Choroid plexus epithelial cell (primary cell): ENCODE measurements at places on chromosomes 1 and 21.

DNA sequence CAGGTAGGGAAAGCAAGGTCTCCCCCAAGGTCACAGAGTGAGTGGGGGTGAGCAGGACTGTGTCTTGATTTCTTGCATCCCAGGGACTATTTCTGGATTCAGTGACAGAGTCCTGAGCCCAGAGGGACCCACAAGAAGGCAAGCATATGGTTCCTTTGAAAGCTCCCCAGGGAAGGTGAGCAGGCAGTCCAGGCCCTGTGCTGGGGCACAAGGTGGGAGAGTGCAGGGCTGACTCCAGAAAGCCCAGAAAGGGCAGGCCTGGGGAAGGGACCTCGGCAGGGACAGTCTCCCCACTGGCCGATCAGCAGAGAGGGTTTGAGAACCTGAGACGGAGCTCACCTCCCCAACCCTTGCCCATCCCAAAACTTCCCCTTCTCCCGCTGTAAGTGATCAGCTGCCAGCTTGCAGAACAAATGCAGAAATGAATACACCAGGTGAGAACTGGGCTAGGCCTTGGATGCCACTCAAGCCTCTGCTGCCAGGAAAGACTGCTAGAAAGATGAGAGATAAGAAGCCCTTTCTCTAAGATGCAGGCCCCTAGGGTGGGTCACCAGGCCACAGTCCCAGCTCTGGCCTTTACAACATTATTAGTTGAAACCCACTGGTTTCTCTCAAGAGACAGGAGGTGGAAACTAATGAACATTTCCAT, 121.0 kb downstream of the GLIS1 start:
- no peak for DNase-seq

GRCh38 chr1:65525266-65526048, 105.0 kb downstream of the LEPR start:
- DNase-seq, result no peak

DNA sequence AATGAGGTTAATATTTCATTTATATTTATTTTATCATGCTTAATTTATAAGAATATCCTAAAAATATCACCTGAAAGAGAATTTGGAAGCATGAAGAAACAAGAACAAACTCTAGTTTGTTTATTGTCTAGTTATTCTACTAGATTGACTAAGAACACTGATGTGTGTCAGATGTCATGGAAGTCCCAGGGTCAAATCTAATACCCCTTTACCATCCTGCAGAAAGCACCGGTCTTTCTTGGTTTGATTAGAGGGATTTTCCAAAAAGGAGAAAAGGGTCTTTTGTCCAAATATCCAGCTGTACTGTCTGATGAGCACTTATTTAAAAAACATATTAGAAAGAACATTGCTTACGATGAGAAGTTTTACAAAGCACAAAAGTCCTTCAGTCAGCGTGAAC, 20.7 kb upstream of the CR2 start:
- no peak for DNase-seq

- no peak for DNase-seq
These were observed 11.9 kb downstream of the PRXL2B start for GRCh38 chr1:2598329-2598931.

DNA sequence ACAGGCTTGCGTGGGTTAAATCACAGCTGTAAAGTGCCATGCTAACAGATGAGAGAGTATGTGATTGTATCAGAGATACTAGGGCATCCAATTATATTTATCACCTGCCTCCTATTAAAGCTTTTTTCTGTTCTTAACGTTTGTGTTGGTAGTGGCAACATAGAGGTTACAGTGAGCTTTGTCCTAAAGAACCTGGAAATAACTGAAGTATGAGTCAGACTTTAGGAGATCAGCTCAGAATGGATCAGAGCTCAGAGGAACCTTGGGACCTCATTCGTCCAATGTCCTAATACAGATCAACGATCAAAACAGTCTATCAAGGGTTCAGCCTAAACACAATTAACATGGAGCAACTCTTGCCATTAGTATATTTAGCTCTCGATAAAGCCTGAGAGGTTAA, 81.0 kb downstream of the RGS7 start:
- no peak for DNase-seq

DNA sequence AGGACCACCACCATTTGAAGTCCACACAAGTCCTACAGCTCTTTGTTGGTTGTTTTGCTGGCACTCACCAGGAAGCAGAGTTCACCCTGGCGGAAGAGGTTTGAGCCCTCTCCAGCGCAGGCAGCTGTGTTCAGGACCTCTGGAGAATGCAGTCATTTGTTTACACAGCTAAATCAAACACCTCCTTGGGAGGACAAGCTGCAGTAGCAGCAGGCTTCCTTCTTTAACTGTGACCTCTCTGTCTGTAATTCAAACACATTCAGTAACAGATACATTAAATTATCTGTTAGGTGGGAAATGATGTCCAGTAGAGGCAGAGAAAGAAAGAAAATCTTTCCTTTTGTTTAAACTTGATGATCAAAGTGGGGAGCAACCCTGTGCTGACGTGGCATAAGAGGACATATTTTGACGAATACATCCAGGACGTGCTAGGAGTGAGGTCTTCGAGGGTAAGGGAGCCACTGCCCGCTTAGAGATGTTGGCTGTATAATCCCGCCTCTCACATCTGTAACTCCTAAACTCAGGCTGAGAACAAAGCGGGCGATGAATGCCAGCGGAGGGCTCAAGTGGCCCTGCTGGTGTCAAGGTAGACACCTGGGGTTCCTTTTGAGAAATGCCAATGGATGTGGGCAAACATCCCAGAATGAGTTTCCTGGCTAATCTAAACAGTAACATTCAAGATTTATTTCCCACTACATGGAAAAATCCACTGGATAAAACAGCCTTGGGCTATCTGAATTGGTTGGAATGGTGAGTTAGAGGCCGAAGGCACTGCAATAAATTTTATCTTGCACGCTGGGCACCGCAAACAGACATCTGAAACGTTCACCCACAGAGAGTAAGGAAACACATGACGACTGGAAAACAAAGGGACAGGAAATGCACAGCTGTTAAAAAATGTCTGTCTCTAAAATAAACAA, 51.7 kb downstream of the ABCA4 start:
- DNase-seq, result peak; percentile 91

GRCh38 chr1:192984080-192984479, 75.1 kb downstream of the UCHL5 start:
- no peak for DNase-seq

- DNase-seq, result peak; percentile 95
These were observed 105.3 kb upstream of the SERBP1 start for GRCh38 chr1:67535474-67535873.

GRCh38 chr1:185789501-185790193, 55.5 kb downstream of the HMCN1 start:
- DNase-seq, result no peak

- no peak for DNase-seq
These were observed 117.5 kb downstream of the FOXD2 start for GRCh38 chr1:47555306-47555705.

GRCh38 chr1:62325081-62325480, 5.8 kb upstream of the KANK4 start:
- DNase-seq, result peak; percentile 37

DNA sequence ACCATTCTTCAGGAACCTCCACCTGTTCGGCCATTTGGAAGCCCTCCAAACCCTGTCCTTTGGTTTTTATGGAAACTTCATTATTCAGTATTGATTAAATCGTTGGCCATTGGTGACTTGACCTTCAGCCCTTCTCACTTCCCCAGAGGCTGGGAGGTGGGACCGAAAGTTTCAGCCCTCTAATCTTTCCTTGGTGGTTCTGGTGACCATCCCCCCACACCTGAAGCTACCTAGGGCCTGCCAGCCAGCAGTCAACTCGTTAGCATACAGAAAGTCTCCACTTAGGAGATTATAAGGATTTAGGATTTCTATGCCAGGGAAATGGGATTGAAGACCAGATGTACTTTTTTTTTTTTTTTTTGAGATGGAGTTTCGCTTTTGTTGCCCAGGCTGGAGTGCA, 6.7 kb downstream of the DHX9 start:
- no peak for DNase-seq

GRCh38 chr21:29326914-29327554, 28.3 kb downstream of the BACH1 start:
- DNase-seq, result no peak

DNA sequence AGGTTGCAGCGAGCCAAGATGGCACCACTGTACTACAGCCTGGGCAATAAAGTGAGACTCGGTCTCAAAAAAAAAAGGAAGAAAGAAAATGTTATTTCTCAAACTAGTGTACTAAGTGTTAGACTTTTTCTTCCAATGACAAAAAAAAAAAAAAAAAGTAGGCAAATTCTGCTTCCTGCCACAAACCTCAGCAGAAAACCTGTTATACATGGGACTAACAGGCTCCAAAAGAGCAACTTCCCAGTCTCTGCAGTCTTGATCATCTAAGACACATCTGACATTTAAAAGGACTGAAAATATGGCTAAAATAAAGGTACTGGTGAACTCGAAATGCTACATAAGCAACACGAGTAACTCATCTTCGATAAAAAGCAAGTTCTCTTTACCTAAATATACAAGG, 59.6 kb downstream of the HSF2BP start:
- DNase-seq, result no peak

DNA sequence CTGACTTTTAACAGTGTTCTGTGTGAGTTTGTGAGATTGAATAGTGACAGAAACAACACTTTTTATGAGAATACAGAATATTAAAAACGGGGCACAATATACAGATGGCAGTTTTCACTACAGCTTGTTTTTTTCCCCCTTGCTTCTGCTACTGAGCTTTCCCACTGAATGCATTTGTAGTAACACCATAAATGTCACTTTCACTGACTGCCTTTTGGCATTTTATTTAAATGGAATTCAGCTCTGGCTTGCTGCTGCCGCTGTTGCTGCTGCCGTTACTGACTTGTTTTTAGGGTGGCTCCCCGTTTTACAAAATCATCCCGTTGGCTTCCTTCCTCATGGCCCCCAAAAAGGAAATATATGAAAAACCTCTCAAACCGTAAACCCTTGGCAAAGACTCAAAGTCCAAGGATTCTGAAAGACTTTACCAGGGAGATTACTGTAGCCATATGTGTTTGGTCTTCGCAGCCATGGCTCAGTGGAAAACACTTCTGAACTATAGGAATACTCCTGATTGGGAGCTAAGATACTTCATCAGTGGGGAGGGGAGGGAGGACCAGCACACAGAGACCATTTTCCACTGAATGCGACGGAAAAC, 151.0 kb downstream of the NUF2 start:
- DNase-seq, result no peak

DNA sequence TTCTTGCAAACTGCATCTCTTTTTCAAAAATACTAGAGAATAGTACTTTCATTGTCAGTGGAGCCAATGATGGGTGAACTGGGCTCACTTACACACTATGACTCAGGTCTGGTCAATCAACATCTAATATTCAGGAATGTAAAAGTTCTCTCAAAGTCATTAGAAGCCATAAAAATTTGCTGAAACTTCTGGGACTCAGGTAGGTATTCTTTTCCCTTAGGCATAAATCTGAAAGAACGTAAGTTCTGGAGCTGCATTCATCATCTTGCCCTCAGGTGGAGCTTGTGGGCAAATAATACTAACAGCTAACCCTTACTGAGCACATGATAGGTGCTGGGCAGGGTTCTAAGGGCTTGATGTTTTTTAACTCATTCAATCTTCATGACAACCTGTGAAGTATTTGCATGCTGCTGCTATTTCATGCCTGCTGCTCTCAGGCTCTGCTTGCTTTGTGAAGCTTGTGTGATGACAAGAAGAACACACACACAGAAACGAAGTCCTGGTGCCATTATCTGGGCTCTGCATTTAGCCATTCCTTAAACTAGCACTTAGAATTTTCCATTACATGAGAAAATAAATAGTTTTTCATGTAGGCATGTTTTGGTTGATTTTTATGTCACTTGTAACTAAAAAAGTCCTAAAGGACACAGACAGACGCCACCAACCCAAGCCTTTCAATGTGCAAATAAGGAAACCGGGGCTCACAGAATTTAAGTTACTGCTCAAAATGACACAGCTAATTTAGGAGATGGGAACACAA, 394.2 kb upstream of the LYPLAL1 start:
- DNase-seq, result no peak

DNA sequence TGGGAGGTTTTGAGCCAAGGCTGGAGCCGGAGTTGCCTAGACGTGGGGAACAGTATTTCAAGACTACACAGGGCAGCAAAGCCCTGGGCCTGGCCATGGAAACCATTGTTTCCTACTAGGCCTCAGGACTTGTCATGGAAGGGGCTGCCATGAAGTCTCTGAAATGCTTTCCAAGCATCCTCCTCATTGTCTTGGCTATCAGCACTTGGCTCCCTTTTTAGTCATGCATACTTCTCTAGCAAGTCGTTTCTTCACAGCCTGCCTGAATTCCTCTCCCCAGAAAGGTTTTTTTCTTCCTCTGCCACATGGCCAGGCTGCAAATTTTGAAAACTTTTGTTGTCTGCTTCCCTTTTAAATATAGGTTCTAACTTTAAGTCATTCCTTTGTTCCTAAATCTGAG, 406.6 kb upstream of the TMPRSS15 start:
- DNase-seq, result peak; percentile 9

- DNase-seq, result no peak
These were observed 31.8 kb upstream of the ENO1 start for GRCh38 chr1:8910331-8910730.

DNA sequence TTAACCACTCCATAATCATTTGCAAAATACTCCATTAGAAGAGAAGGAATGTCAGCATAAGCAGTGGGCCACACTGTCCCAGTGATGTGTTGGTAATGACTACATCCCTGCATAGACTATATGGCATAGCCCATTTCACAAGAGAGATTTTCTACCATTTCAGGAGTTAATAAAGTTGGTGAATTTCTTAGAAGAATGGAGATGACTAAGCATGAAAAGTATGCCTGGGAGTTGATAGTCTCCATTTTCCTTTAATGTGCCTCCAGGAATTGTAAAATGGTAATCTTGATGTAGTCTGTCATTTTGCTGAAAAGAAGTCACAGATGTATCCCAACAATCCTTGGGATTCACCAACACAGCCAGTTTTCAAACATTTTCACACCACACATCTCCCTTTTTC, 608.8 kb upstream of the CHRM3 start:
- peak; percentile 0 for DNase-seq

DNA sequence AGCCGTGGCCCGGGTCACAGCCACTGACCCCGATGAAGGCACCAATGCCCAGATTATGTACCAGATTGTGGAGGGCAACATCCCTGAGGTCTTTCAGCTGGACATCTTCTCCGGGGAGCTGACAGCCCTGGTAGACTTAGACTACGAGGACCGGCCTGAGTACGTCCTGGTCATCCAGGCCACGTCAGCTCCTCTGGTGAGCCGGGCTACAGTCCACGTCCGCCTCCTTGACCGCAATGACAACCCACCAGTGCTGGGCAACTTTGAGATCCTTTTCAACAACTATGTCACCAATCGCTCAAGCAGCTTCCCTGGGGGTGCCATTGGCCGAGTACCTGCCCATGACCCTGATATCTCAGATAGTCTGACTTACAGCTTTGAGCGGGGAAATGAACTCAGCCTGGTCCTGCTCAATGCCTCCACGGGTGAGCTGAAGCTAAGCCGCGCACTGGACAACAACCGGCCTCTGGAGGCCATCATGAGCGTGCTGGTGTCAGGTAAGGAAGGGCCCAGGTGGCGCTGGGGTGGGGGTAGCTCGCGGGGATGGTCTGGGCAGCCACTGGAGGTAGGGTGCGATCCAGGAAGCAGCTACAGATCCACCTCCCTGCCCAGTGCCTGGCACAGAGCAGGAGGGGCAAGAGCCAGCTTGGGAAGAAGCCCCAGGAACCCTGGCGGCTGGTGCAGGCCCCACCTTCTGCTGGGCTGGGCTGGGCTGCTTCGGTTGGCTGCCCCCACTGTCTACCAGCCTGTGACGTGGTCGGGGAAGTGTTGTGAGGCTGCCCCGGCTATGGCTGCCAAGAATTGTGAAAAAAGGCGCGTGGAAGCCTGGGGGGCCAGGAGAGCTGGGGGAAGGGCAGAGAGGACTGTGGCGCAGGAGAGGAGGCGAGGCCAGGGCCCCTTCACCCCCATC, 3.8 kb downstream of the CELSR2 start:
- DNase-seq, result no peak
